ENCODE measurements at places on chromosomes 6 and 20.
A peak's percentile ranks its signal among the peaks of the same experiment; 100 is the strongest.

GRCh38 chr6:163984124-163984936 lies 569.8 kb downstream of the QKI start:
- DNase-seq, result no peak

- no peak for DNase-seq
These were observed 458.2 kb downstream of the FRK start for GRCh38 chr6:115602466-115602865.

GRCh38 chr6:17703256-17703694 lies 3.5 kb downstream of the NUP153 start:
- peak; percentile 73 for DNase-seq

DNA sequence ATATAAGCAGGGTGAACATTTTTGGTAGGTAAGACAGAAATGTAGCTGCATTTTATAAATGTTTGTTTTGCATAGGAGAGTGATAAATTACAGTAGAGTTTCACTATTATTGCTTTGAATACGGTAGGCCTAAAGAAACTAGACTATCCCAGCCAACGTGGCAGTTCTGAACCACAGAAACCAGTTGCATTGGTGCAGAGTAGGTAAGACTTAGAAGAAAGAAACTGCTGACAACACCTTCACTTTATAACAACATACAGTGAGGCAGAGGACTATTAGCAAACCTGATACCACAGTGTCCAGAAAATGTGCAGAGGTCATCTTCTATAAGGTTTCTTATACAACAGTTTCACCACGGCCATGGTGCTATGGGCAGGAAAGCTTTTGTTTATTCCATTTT lies 566.1 kb downstream of the KIF16B start:
- no peak for DNase-seq
